ENCODE measurements at places on chromosomes 12 and 14.

- no peak for DNase-seq
Observed at GRCh38 chr12:20368114-20368650, at the start of gene PDE3A. Gene PDE3A, plus strand, starts transcription at chr12:20368537. Its CDS starts 748 bp downstream, at chr12:20369285.

- DNase-seq, result no peak
Observed at GRCh38 chr14:21308132-21308478, 28.2 kb downstream of the RPGRIP1 start.

GRCh38 chr14:104266631-104267575, 128.5 kb downstream of the KIF26A start:
- no peak for DNase-seq

GRCh38 chr12:14362352-14362751, 3.1 kb upstream of the ATF7IP start:
- DNase-seq, result no peak

DNA sequence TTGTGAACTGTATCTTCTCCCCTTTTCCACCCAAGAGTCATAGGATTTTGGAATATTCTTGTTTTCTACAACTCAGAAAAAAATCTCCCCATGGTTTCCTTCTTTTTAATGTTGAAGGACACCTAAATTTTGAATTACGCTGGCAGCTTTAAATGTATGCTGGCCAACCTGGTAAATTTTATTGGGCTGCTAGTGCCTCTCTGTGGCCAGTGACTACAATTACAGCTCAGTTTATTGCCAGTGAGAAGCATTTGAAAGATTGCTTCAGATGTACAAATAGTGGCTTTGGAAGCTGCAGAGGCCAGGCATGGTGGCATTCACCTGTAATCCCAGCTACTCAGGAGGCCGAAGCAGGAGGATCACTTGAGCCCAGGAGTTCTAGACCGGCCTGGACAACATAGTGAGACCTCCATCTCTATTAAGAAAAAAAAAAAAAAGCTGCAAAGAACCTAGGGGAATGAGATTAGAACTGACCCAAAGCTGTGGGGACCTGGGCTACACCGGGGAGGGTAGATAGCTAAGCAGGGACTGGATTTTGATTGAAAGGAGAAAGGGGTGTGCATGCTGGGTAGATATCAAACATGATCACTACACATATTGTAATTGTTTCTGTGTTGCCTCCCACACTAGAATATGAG, 7.6 kb upstream of the RAB21 start:
- peak; percentile 40 for DNase-seq

- no peak for DNase-seq
Observed at GRCh38 chr12:52364901-52365489, 2.3 kb downstream of the KRT85 start.

GRCh38 chr12:48998497-48999353, 450 bp downstream of the DDN start:
- no peak for DNase-seq
